ENCODE measurements at places on chromosomes 16 and 17.

DNA sequence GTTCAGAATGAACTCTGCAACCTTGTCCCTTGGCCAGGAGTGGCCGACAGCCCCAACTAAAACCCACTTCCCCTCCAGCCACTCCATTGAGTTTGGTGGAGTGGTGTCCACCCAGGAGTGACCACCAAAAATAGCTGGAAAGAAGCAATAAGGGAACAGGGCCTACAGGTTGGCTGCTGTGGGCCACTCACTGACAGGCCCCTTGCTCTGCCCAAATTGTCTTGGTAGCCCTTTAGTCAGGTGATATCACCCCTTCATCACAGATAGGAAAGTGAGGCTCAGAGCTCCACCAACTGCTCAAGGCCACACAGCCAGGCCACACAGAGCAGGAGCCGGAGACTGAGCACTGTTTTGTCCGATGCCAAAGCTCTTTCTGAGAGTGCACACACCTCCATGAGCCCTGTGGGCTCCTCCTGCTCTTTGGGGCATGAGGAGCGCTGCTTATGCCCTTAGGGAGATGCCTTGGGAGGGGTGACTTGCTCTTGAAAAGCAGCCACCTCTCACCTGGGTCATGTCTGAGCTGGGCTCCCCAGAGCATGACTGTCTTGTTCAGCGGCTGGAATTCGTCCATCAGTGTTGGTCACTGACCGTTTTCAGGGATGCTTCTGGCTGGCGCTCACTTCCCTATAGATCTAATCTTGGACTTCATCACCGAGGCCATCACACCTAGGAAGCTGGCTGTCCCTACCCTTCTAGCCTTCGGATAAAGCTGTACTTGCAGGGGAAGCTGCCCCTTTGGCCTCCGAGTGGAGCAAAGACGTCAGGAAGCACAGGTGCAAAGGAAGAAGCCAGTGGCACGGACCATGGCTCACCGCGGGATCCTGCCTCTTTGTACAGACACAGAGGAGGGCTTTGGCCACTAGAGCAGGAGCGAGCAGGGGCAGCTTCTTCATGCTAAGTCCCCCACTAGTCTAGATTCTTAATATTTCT lies 186.0 kb upstream of the ZNF469 start:
- DNase-seq: no peak

GRCh38 chr17:74859459-74860228 lies at the start of gene GRIN2C:
Gene GRIN2C (minus strand): TSS chr17:74859885. CDS start chr17:74855092, 4,793 bp downstream.
- no peak for DNase-seq

DNA sequence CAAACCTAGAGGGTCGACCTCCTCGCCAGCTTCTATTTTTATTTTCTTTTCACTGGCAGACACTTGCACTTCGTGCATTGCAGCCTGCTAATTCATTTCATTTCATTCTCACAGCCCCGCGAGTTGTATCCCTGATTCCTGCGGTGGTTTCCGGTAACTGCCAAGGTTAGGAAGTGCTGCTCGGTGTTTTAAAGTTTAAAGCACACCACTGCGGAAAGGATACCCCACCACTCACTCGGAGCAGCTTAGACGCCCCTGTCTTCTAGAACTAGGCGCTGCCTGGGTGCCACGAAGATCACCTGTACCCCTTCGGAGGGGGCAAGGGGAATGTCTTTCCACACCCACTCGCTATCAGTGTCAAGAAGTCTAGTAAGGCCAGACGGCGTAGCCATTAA lies 509 bp downstream of the CNEP1R1 start:
- DNase-seq: peak; percentile 14

DNA sequence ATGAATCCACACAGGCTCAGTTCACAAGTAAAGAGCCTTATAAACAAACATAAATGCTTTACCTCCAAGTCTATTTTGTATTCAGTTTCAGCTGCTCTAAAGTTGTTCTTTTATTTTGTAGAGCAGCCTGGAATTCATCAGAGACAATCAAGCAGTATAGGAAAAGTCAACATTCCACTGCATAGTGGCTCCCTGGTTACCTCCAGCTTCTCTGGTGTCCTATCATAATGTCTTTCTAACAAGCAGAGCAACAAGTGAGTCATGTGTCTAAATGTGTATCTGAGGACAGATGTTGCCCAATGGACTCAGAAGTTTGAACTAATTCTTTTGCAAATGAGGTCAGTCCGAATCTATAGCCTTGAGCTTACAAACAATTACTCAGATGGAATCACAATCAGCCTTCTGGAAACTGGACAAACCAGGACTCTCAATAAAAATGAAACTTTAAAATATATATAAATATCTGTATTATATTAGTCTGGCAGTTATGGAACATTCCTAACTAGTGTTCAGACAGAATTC lies 292.0 kb upstream of the TOM1L1 start:
- no peak for DNase-seq

- no peak for DNase-seq
These were observed 184.9 kb downstream of the PARN start for GRCh38 chr16:14444979-14445810.

- peak; percentile 25 for DNase-seq
These were observed 332.0 kb upstream of the MAF start for GRCh38 chr16:79932572-79932971.

DNA sequence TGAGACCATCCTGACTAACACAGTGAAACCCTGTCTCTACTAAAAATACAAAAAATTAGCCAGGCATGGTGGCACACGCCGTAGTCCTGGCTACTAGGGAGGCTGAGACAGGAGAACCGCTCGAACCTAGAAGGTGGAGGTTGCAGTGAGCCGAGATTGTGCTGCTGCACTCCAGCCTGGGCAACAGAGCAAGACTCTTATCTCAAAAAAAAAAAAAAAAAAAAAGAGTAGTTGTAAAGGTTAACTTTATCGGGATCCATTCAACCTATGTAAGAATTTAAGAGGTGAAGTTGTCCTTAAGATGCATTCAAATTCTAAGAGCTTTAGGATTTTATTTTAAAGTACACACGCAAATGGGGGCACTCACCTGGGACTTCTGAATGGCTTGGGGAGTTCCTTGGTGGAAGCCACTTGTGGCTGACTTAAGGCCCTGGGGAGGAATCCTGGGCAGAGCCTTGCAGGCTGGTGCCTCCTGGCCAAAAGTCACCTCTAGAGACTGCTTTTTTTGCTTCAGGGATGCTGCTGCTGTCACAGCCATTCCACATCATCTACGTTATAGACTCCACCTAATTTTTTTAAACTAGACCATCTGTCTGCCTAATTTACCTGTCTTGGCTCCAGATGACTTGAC lies 3.3 kb downstream of the CTCF start:
- no peak for DNase-seq

- peak; percentile 79 for DNase-seq
These were observed 394.7 kb downstream of the SOX9 start for GRCh38 chr17:72515291-72516065.

Measured in RPMI7951 (cell line).